ENCODE measurements at places on chromosomes 16 and 17.

DNA sequence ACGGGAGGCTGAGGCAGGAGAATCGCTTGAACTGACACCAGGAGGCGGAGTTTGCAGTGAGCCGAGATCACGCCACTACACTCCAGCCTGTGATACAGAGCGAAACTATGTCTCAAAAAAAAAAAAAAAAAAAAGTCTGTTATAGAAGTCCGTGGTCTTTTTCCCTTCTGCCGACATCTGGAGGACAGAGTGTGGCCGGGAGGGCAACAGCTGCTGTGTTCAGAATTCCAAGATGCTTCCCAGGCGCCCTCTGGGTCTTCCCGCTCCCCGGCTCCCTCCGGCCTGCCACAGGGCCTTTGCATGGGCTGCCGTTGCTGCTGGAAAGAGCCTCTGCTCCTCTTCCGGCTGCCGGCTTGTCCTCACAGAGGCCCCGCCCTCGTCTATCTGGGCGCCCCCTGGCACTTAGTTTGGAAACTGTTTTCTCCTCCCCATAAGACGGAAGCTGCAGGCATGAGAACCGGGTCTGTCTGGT lies 2.4 kb upstream of the CACNA1H start:
- H3K27me3 ChIP-seq = peaks cover 10% of the 10 kb centered on the region
- H3K4me1 ChIP-seq = peaks cover 3% of the 10 kb centered on the region
- H3K27ac ChIP-seq = peak overlapping the region; percentile 80
- H3K36me3 ChIP-seq = peaks cover 1% of the 10 kb centered on the region

DNA sequence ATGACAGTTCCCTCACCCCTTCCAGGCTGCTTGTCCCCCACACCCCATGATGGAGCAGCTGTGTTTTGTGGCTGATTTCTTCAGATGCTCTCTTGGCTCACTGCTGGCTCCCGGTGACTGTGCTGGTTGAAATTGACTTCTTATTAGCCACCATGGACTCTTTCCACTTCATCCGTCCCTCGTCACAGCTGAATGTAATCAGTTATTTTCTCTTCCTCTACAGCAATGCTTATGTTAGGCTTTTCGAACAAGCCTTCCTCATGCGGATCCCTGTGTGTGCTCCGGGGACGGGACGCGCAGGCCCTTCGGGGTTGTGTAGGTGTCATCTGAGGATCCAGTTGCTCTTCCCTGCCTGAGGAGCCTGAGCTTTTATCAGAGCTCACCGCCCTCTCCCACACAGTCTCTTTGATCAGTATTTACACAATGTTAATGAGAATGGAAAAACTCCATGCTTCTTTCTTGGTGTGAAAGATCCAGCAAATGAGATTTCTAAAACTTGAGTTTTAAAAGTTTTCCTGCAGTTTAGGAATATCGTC lies 87.5 kb downstream of the RPTOR start:
- H3K36me3 ChIP-seq = peaks cover 5% of the 10 kb centered on the region
- no peak for DNase-seq
- H3K4me1 ChIP-seq = peaks cover 7% of the 10 kb centered on the region
- H3K27me3 ChIP-seq = no peaks in the 10 kb centered on the region

DNA sequence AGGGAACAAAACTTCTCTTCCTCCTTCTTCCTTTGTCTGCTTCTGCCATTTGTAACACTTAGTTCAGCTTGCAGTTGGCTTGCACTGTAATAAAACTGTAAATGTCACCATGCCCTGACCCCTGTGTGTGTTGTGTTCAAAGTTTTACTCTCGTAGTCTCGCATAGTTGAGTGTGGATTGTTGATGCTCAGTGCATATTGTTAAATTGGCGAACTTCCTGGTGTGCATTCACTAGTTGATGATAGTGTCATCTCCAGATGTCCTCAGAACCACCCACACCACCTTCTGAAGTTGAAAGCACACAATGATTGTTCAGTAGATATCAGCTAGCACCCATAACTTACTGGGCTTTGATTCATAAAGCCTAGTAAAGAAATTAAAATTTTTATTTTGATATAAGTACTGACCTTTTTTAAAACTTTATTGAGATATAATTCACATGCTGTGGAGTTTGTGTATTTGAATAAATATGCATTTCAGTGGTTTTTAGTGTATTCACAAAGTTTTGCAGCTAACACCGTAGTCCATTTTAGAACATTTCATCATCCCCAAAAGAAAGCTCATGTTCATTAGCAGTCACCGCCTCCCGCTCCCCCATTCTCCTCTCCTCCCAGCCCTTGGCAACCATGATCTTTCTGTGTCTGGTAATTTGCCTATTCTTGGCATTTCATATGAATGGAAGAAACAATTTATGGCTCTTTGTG lies 25.0 kb downstream of the USP10 start:
- H3K36me3 ChIP-seq = peaks cover 11% of the 10 kb centered on the region
- H3K27ac ChIP-seq = peak overlapping the region; percentile 89
- peaks cover 45% of the 10 kb centered on the region for H3K4me1 ChIP-seq

DNA sequence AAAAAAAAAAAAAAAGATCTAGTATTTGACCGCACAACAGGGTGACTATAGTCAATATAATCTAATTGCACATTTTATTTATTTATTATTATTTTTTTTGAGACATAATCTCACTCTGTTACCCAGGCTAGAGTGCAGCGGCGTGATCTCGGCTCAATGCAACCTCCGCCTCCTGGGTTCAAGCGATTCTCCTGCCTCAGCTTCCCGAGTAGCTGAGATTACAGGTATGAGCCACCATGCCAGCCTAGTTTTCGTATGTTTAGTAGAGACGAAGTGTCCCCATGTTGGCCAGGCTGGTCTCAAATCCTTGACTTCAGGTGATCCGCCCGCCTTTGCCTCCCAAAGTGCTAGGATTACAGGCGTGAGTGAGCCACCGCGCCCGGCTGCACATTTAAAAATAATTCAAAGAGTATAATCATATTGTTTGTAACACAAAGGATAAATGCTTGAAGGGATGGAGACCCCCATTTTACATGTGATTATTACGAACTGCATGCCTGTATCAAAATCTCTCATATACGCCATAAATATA lies 794 bp downstream of the ANKS3 start:
- H3K4me3 ChIP-seq = peak overlapping the region; percentile 95
- DNase-seq = no peak
- H3K27ac ChIP-seq = peak overlapping the region; percentile 97
- peaks cover 11% of the 10 kb centered on the region for H3K4me1 ChIP-seq

DNA sequence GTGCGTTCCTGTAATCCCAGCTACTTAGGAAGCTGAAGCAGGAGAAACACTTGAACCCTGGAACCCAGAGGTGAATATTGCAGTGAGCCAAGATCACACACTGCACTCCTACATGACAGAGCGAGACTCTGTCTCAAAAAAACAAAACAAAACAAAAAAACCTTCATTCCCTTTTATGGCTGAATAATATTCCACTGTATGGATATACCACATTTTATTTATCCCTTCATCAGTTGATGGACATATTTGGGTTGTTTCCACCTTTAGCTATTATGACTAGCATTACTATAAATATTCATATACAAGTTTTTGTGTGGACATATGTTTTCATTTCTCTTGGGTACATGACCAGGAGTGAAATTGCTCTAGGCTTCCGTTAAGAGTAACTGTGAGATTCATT lies 30.9 kb upstream of the PRKCA start:
- peaks cover 3% of the 10 kb centered on the region for H3K36me3 ChIP-seq
- H3K27me3 ChIP-seq = no peaks in the 10 kb centered on the region
- H3K4me3 ChIP-seq = no peak overlapping the region

GRCh38 chr16:79618692-79619050 lies 18.1 kb upstream of the MAF start:
- no peaks in the 10 kb centered on the region for H3K36me3 ChIP-seq
- H3K4me3 ChIP-seq = no peak overlapping the region
- H3K27me3 ChIP-seq = peaks cover 8% of the 10 kb centered on the region
- no peak for DNase-seq
- H3K4me1 ChIP-seq = no peaks in the 10 kb centered on the region

DNA sequence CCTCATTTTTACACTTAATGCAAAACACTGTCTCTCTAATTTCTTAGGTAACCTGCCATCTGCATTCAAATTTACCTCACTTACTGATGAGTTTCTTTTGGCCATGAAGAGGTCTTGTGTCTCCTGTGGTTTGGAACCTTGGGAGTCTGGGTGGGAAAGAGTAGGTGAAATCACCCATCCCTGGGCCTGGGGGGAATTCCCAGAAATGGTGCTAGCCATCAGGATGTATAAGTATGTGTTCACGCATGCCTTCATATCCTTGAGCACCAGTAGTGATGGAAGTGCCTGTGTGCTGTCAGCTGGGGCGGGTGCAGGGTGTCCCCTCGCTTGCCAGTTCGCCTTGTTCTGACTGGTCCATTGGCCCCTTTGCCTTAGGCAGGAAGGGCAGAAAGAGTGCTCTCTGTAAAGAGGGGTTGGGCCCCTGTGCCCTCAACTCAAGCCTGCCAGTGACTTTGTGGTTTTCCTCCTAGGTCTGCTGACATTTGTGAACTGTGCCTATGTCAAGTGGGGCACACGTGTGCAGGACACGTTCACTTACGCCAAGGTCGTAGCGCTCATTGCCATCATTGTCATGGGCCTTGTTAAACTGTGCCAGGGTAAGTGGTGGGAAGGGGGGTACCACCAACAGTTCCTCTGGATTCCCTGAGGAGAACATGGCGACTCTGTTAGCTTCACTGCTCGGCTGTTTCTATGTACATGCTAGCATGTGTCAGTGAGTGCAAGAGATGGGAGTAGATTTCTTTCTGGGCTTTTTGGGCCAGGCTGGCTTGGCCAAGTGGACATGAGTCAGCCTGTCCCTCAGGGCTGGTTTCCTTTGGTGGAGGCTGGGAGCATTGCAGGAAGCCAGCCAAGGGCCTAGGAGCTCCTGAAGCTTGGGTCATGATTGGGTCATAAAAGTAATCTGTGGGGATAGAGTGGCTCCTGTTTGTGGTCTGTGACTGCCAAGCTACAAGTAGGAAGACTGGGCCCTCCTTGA lies 23.2 kb downstream of the SLC7A6OS start:
- peaks cover 2% of the 10 kb centered on the region for H3K4me1 ChIP-seq
- H3K4me3 ChIP-seq = no peak overlapping the region
- H3K36me3 ChIP-seq = peaks cover 2% of the 10 kb centered on the region
- DNase-seq = no peak
- H3K27ac ChIP-seq = no peak overlapping the region

DNA sequence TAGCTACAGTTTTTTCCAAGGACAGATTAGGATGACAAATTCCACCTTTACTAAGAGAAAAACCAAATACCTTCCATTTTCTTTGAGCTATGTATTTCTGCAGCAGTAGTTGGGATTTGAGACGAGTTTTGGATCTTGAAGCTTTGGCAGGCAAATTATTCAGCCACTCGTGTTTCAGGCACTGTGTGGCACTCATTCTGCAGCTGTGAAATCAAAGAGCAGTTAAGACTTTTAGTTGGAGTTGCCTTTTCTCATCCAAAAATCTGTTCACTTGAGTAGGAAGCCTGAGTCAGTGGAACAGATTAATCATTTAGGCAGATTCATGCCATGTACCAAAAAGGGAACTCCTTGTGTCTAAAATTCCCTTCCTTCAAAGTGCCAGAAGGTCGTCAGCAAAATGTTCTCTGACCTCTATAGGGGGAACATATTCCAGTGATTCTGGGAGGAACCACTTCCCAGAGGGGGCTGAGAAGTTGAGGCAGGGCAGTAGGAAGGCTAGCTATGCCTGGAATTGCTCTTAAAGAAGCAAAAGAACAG lies 20.1 kb downstream of the ORC6 start:
- no peaks in the 10 kb centered on the region for H3K4me1 ChIP-seq
- H3K36me3 ChIP-seq = no peaks in the 10 kb centered on the region
- no peak for DNase-seq

DNA sequence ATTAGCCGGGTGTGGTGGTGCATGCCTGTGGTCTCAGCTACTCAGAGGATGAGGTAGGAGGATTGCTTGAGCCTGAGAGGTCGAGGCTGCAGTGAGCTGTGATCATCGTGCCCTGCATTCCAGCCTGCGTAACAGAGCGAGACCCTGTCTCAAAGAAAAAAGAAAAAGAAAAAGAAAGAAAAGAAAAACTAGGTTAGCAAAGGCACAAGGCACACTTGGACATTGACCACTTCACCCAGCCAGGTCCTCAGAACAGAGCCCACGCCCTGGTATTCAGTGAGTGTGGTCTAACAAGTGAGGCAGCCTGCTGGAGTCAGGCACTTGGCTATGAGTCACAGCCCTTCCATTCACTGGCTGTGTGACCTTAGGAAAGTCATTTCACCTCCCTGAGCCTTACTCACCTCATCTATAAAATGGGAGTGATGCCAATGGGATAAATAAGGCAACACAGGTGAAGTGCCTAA lies 10.4 kb downstream of the MILR1 start:
- no peak overlapping the region for H3K27ac ChIP-seq
- no peak overlapping the region for H3K4me3 ChIP-seq
- H3K4me1 ChIP-seq = no peaks in the 10 kb centered on the region
- DNase-seq = no peak
- H3K36me3 ChIP-seq = no peaks in the 10 kb centered on the region
- H3K27me3 ChIP-seq = no peaks in the 10 kb centered on the region

GRCh38 chr17:67375716-67376115 lies 1.4 kb upstream of the PITPNC1 start:
- H3K27ac ChIP-seq = no peak overlapping the region
- H3K36me3 ChIP-seq = peaks cover 9% of the 10 kb centered on the region
- peaks cover 17% of the 10 kb centered on the region for H3K4me1 ChIP-seq
- no peaks in the 10 kb centered on the region for H3K27me3 ChIP-seq

DNA sequence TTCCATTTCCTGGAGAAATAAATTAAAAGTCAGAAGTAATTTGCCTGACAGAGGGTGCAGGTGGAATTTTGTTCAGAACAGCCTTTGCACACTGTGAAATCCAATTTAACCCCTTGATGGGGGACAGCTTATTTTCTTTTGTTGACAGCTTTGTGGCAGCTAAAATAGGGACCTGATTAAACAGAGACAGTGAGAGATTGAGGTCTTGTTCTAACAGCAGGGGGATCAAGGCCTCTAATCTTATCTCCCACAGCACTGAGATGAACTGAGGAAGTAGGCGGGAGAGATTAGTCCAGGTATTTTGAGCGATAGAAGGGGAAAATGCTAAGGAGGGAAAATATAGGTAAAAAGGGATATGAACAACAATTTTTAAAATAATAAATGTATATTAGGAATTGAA lies 1491.4 kb upstream of the GOT2 start:
- no peak for DNase-seq
- H3K27ac ChIP-seq = peak overlapping the region; percentile 83
- H3K36me3 ChIP-seq = no peaks in the 10 kb centered on the region
- H3K4me3 ChIP-seq = no peak overlapping the region

- peak; percentile 83 for DNase-seq
- peak within 1 kb of the TSS; percentile 75 for H3K27ac ChIP-seq
- peak within 1 kb of the TSS; percentile 84 for H3K4me3 ChIP-seq
- H3K27me3 ChIP-seq = no peaks in the 10 kb centered on the region
- H3K4me1 ChIP-seq = peaks cover 4% of the 10 kb centered on the region
- no peaks in the 10 kb centered on the region for H3K36me3 ChIP-seq
Observed at GRCh38 chr17:76452660-76453430, at the start of gene UBE2O. Gene UBE2O, minus strand, starts transcription at chr17:76453152. Its CDS starts 11 bp downstream, at chr17:76453141.

GRCh38 chr16:18784917-18785623 lies 5.1 kb downstream of the RPS15A start:
- H3K36me3 ChIP-seq = peaks cover 40% of the 10 kb centered on the region
- H3K27me3 ChIP-seq = no peaks in the 10 kb centered on the region
- H3K27ac ChIP-seq = peak overlapping the region; percentile 49
- no peak overlapping the region for H3K4me3 ChIP-seq
- H3K4me1 ChIP-seq = peaks cover 38% of the 10 kb centered on the region

GRCh38 chr16:49464877-49465504 lies 91.4 kb downstream of the C16orf78 start:
- DNase-seq = peak; percentile 31
- H3K27me3 ChIP-seq = peaks cover 46% of the 10 kb centered on the region
- peak overlapping the region; percentile 50 for H3K4me3 ChIP-seq
- peak overlapping the region; percentile 75 for H3K27ac ChIP-seq
- H3K4me1 ChIP-seq = peaks cover 6% of the 10 kb centered on the region

GRCh38 chr17:13513039-13513405 lies 88.7 kb downstream of the HS3ST3A1 start:
- H3K4me3 ChIP-seq = no peak overlapping the region
- no peaks in the 10 kb centered on the region for H3K27me3 ChIP-seq
- H3K4me1 ChIP-seq = peaks cover 26% of the 10 kb centered on the region
- H3K27ac ChIP-seq = no peak overlapping the region
- H3K36me3 ChIP-seq = peaks cover 6% of the 10 kb centered on the region
